Stimulated activated CD4-positive, alpha-beta T cell treated with anti-CD3 and anti-CD28 coated beads, Interleukin-1b, Interleukin-23, amount 100 ng/mL, for 4 hours (primary cell): ENCODE measurements at places on chromosomes 3 and 15.

DNA sequence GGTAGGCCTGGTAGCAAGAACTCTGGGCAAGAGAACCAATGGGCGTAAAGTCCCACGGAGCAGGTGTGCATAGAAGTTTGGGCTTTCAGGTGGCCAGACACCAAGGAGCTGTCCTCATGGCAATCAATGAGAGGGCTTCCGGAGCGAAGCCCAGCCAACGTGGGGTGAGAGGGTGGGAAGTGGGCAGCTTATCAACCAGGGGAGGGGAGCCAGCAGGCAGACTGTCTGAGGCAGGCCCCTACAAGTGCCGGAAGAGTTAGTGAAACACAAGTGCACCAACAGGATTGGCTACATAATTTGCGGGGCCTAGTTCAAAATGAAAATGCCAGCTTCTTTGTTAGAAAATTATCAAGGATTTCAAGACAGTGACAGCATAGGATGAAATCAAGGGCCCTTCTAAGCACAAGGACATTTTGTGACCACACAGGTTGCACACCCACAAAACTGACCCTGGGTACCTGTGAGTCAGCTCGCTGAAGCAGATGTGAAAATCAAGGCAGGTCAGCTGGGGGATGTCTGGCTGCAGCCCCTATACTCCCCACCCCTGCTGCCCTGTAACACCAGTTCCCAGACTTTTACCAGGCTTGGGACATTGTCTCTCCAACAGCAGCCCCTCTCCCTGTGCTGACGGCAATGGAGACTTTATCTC lies 102.1 kb upstream of the ETV5 start:
- no peak for DNase-seq

DNA sequence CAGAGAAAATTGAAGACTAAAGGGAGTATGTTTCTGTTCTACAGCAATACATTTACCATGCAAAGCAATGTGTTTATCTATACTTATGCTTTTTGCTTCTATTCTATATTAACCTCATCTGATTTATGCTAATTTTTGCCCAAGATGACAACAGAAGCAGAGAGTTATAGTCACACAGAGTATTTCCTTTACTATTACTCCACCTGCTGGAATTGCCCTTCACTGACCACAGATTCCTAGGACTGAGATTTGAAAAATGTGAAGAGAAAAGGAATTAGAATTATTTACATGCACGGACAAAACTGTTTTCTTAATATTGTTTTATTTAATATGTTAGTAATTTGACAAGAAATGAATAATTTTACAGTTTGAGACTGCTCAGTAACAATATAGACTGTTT lies 745.6 kb downstream of the VGLL3 start:
- DNase-seq = no peak

DNA sequence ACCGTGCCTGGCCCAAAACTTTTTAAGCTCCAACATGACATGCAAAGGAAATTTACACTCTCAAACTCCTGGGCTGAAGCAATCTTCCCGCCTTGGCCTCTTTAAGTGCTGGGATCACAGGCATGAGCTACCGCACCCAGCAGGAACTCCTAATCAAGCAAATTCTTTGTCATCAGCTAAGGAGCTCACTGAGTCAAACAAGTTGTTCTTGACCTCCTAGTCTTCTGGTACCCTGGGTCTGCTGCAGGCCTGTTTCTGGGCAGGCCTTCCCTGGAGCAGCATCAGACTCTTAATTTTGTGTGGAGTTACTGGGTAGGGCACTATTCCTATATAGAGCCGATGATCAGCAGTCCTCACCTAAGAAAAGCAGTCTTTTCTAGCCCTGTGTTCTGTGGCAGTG lies 68.4 kb upstream of the FLNB start:
- DNase-seq = no peak

- DNase-seq = no peak
These were observed 78.3 kb upstream of the C15orf39 start for GRCh38 chr15:75123395-75123794.

DNA sequence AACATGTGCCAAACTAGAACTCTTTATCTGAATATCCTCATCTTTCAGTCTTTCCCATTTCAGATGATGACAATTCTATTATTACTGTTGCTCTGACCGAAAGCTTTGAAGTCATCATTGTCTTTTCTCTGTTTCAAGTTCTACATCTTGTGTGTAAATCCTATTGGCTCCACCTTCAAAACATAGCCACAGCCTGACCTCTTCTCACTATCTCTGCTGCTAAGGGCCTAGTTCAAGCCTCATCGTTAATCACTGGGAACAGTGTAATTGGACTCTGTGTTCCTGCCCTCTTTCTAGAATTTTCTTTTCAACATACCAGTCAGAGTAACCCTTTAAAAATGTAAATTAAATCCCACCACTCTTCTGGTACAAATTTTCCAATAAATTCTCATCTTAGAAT lies 105.1 kb downstream of the OXSM start:
- no peak for DNase-seq
